ENCODE measurements at places on chromosomes 6 and 20.

- no peak for DNase-seq
These were observed 82.7 kb downstream of the UST start for GRCh38 chr6:148829415-148830101.

DNA sequence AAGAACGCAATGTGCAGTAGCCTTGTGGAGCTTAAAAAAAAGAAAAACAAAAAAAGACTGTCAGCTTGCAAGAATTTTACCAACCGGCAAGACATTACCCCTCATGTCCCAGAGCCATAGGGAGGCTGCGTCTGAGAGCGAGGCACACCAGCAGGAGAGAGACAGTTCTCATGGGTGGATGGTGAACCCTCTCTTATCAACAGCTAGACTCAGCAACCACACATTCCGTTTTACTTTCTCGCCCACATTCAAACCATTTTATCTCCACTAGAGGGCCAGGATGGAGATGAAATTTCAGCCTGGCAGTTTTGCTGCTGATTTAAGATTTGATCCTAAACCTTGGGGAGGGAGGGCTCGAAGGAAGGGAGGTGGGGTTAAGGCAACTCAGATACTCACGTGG, 247.0 kb downstream of the ATXN1 start:
- no peak for DNase-seq

GRCh38 chr6:27542485-27542884, 69.6 kb upstream of the ZNF184 start:
- no peak for DNase-seq

DNA sequence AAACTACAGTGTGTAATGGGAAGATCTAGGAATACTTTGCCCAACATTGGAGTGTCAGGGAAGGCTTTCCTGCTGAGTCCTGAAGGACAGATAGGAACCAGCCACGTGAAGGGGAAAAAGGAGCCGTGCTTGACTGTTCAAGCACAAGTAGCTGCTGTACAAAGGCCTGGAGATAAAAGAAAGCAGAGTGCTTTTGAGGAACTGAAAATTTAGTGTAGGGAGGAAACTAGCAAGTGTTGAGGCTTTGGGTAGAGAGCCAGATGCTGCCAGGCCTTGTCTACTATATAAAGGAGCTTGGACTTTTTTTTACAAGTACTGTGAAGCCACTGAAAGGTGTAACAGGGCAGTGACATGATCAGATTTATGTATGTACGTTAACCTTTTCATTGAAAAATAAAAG, 39.0 kb downstream of the DSE start:
- DNase-seq = no peak

DNA sequence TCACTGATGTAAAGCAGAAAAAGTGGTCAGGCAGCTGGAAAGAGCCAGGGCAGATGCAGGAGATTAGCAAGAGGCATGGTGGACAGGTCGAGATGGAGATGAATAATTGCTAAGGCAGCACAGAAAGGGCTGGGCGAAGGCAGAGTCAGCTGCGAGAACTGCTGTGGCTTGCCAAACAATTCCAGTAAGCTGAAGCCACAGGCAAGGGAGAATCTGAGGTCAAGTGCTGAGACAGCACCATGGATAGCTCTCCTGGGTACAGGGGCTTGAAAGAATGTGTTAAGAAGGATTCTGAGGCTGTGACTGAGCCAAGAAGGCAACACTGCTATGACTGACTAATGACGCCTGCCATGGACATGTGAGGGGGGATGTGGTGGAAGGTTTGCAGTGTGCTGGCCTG, 220.8 kb upstream of the FOXA2 start:
- DNase-seq = no peak

DNA sequence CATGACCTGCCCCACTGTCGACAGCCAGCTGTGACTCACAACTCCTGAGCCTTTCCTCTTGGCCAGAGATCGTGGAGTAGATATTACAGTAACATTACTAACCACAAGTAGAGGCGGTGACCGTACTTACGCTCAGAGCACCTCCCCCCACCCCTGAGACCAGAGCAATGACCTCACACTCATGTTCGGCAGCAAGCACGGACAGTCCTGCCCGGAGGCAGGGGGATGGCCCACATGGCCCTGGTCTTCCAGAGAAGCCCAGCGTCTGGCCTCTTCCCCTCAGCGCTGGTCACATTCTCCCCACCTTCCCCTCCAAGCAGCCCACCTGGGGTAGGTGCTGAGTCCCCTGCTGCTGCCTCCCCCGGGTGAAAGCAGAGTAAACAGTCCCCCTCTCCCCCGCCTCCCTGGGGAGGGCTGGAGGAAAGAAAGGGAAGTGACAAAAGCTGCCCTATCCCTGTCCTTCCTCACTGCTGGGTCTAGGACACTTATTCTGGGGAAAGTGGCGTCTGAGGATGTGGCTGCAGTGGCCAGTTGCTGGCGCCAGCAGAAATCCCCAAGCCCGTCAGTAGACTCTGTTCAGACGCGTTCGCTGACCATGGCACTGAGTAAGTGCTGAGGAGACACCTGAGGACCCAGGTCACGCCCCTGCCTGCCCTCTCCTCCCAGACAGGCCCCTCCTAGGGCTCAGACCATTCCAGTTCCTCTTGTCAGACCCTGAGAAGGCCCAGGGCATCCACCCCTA, 68.5 kb downstream of the MRPL14 start:
- no peak for DNase-seq

GRCh38 chr6:107390685-107391435, 68.5 kb downstream of the PDSS2 start:
- DNase-seq = no peak

DNA sequence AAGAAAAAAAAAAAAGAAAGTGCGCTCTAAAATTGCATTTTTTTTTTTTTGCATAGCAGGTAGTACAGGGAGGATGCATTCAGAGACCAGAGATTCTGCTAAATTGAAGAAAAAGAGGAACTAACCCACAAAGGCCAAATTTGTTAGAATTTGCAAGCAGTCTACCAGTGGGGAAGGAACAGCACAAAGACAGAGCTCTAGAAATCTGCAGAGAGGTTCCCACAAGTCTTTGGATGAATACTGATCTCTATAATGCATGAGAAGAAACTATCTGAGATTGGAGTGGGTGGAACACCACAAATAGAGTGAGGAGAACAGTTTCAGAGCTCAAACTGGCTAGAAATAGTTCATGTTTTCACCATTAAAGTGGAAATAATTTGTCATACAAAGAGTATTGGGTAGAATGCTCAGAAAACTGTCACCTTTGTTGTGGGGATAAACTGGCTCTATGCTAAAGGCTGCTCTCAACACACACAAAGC, 79.6 kb upstream of the AHI1 start:
- DNase-seq = no peak

DNA sequence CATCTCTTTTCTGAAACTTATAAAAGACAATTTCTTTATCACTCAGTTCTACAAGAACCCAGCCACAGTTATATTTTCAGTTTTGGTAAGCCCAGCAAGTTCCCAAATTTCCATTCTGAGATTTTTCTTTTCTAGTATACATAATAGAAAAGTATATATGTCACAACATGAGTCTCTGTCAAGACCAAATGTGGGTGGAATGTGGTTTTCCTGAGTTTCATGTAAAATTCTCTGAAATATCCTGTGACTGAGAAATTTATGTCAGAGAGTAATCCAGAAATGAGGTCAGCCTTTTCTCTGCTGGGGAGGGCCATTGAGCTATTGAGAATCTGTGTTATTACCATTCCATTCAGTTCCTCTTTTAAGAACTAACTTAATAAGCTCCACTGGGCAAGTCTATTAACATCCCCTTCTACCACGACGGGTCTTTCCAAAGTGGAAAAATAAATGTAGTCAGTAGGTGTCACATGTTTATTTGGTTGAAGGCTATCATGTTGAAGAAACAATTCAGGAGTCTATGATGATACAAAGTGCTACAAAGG, 100.7 kb upstream of the HMGN3 start:
- no peak for DNase-seq

DNA sequence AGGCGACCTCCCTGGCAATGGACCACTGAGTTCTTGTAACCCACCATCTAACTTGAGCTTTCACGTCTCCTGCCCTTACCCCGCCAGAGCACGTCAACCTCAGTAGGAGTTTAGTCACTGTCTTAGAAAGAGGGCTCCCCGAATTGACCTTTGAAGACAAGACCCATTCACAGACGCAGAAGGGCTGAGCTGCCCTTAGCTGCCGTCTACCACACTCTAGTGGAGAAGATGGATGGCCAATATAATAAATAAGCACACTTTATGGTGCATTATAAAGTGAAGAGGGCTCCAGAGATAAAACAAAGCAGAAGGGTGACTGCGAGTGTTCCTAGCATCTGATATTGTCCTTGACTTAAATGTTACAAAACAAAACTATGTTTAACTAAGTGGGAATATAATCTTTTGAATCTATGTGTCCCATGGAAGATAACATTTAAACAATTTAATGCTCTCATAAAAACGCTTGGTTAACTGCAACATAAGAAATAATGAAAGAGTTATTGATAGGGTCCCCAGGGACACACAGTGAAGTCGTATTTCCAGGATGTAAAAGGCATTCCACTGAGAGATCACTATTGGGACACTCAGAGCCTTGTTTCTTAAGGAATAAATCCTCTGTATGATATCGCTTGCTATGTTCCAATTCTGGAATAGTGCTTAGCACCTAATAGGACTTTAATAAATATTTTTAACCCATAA, 261.1 kb downstream of the THBS2 start:
- no peak for DNase-seq

DNA sequence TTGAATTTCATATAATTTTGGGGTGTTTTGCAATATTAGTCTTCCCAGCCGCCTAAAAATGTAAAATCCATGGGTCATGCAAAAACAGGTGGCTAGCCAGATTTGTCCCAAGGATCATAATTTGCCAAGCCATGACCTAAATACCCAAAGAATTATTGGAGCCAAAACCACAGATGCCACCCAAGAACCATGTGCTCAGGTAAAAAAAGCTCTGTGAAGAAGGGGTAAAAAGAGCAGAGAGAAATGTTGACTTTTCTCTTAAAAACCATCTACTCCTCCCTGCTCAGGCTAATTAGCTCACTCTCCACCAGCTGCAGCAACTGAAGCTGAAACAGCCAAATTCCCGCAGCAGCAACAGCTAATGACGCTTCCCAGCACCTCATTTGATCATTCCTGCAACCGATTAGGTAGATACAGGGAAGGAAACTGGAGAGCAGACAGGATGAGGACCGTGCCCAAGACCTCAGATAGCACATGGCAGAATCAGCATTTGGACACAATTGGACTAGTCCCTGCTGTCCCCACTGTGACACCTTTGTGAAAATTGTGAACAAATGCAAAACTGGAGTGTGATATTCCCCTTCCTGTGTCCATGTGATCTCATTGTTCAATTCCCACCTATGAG, 107.9 kb upstream of the NXT1 start:
- no peak for DNase-seq

DNA sequence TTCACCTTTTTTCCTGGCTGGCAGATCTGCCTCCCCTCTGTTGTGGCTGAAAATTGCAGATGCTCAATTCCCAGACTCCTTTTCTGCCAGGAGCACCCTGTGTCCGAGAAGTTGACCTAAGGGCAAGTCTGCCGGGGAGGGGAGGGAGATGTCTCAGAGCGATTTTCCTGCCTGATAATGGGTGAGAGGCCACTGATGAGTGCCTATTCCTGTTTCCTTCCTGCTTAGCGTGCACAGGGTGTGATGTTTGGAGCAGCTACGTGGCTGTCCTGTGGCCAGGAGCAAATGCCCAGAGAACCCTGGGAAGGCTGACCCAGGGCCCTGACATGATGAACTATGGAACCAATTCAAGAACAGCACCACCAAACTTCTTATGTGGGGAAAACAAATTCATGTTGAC, 22.5 kb downstream of the SOX4 start:
- no peak for DNase-seq

DNA sequence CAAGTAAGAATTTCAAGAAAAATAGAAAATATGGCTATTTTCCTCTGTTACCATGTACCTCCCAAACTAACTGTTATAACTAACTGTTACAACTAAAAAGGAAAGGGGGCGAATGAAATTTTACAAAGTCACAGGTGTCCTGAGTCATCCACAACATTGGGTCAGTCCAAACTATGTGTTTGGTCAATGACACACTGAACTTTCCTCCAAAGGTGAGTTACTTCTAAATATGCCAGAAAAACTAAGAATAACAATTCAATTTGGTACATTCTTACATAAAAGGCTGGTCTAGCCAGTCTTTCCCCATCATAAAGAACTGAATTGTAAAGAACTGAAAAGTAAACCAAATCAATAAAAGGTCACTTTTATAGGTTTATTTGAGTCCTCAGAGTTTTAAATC, 44.3 kb downstream of the ILRUN start:
- DNase-seq = no peak

GRCh38 chr6:19382676-19383075, 454.5 kb upstream of the ID4 start:
- no peak for DNase-seq

DNA sequence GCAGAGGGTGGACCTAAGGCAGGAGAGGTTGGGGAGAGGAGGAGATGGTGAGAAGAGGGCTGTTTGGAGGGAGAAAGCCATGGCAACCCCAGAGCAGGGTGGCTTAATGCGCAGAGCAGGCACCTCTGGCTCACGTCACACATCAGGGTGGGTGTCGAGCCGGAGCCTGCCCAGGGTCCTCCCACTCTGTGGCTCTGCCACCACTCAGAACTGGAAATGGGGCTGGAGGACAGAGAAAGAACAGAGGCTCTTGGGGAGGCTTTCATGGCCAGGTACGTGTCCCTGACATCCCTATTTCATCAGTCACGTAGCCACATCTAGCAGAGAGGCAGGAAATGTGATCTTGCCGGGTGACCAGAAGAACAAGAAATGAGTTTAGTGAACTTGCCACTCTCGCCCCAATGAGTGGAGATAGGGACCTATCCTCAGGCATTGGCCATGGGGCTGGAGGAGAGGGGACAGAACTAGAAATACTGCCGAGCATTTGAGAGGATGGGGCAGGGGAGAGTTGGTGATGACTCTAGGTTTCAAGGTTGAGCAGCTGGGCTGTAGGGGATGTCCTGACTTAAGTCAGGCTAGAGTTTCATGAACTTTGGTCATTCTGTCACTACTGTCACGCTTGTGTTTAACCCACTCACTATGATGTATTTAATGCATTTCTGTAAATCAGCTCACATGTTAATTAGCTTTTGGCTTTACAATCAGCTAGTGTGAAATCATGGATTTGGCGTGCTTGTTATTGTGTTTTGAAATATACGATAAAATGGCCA, 52.7 kb downstream of the CDH26 start:
- no peak for DNase-seq

- no peak for DNase-seq
These were observed 404.0 kb downstream of the DOK5 start for GRCh38 chr20:54879393-54879792.

DNA sequence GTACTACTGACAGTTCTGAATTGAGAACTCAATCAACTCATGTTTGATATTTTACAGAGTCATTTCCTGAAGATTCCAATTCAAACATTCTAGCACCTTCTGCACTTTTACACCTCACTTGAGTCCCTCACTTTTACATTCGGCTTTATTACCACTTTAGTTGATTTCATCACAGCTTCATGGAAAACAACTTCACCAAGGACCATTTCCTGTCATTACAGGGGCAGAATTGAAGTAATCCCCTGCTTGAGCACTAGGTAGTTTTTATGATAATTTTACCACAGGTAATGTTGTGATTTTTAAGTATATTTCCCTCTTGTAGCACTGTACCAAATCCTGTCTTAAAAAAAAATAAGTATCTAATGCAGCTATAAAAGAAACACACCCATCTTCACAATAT, 312.9 kb downstream of the BTBD9 start:
- no peak for DNase-seq

DNA sequence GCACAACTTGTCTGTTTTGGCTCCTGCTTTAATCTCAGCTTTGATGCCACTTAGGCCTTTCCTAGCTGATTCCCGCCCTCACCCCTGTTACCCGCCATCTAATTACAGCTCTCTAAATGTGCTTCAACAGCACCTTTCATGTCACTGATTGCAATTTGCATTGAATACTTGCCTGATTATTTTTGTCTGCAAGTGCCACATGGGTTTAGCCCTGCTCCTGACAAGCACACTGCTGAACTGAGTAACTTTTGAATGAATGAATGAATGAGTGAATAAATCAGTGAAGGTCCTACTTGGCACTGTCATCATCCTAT, 591 bp upstream of the DCBLD1 start:
- DNase-seq = no peak
